ENCODE measurements at places on chromosomes 2 and 18.

GRCh38 chr2:139209586-139209985, 429.4 kb upstream of the NXPH2 start:
- DNase-seq = no peak

- no peak for DNase-seq
These were observed 768.6 kb upstream of the HS6ST1 start for GRCh38 chr2:129087133-129087813.

GRCh38 chr2:107730898-107731297, 95.8 kb upstream of the RGPD4 start:
- DNase-seq = no peak

DNA sequence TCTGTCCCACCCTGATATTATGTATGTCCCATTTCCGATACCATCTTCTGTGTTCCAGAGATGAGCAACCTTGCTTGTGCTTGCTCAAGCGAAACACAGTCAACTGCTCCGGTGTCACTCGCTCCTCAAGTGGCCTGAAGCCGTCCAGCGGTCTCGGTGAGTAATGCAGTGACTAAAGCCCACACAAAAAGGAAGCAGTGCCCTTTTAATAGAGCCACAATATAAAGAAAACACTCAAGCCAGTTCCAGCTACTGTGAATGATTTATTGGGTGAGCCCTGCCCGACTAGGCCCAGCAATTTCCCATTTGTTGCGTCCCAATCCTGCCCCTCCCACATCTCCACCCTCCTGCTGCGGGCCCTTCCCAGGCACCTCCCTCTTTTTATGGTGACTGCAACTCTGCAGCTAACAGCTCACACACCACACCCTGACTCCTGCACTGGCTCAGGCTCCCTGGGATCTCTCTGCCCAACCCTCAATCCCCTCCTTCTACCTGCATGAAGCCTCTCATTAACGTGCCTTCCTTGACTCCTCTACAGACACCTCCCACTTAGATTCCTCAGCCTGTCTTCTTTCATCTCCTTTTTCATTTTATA, 44.2 kb upstream of the DSC1 start:
- no peak for DNase-seq
